Stimulated activated CD4-positive, alpha-beta T cell treated with anti-CD3 and anti-CD28 coated beads, Interleukin-12 subunit alpha, Interleukin-12 subunit beta, amount 100 ng/mL, for 24 hours (primary cell): ENCODE measurements at places on chromosomes 13 and 19.

DNA sequence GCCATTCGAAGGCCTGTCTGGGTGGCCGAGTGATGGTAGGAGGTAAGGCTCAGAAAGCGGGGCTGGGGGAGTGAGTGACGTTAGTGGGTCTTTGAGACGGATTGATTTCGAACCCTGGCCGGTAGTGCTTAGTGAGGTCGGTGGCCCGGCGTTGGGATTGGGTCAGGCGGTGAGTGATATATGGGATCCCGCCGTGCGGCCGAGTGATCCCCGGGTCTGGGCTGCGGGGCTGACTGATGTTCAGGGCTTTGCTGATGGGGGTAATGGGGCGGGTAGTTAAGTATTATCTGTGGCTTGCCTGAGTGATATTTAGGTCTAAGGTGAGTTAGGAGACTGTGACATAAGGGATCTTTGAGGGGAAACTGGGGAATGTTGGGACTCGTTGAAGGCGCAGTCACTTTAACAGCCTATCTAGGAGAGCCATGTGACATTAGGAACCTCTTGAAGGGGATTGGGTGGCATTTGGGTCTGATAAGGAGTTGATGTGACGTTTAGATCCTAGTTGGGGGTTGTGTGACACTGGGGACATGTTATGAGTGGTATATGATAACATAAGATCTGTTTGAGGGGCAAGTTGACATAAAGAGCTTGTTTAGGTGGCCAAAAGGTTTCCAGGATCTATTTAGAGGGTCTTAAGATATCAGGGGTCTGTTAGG lies 543 bp downstream of the PSMC4 start:
- no peak for DNase-seq

- no peak for DNase-seq
Observed at GRCh38 chr13:50691176-50691680, 152.3 kb downstream of the DLEU7 start.

- DNase-seq: no peak
Observed at GRCh38 chr19:19628501-19629134, 598 bp upstream of the LPAR2 start.

DNA sequence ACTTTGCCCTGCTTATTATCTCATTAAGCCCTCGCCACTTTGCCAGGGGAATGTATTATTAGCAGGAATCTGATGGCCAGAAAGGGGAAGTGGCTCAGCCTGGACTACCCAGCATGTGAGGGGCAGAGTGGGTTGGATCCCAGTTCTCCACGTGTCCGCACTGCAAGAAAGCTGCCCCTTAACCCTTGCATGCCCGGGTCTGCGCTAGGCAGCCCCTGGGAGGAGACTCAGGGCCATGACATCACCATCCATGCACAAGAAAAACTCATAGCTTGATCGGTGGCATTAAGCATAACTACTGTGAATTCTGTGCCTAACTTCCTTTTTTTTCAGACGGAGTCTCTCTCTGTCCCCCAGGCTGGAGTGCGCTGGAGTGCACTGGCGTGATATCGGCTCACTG lies 8.9 kb downstream of the CACNG8 start:
- DNase-seq: no peak

DNA sequence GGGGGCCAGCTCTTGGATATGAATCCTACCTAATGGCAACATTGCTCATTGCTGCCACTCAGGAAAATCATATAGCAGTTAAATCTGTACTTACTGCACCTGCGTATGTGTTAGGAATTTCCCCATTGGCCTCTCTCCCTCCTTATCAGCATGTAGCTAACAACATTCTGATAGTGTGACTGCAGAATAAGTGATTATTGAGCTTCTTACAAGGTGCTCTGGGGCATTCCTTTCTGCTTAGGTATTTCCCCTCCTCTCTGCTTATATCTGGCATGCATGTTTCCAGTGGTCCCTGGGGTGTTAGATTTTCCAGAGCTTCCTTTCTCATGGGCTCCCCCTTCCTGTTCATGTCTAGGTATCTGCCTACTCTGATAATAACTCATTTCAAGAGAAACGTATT lies 414.1 kb upstream of the SLITRK1 start:
- no peak for DNase-seq

DNA sequence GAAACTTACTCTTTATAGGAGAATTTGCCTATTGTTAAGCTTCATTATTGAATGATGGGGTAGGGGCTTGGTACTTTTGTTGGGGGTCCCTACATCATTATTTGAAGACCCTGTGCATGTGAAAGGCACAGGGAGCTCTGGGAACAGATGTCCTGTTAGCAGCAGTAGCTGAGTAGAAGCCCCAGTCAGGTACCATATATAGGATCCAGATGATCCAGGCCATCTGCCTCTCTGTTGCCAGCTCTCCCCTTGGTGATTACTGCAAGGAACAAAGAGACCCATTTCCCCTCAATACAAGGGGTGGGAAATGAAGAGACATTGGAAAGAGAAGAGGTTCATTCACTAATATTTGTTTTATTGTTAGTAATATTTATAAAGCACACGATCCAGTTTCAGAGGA lies 4.4 kb upstream of the MTMR6 start:
- no peak for DNase-seq

DNA sequence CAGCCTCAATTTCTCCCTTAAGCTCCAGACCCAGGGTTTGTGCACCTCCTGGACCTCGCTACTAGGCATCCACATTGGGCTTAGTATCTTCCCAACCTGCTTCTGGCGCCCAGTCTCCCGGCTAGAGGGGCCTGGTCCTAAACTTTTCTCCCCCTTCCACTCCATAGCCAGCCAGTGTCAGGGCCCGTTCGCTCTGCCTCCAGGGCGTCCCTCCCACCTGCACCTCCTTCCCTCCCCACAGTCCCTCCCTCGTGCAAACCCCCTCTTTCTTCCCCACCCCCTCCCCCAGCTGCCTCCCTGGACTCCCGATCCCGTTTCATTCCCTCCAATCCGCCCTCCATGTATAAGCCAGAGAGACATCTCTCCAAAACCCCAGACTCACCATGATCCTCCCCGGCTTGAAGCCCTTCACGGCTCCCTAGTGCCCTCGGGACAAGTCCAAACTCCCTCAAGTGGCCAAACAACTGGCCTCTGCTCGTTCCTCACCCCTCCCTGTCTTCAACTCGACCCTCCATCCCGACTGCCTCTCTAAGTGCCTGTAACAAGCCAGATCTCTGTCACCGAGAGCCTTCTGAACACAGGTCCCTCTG lies 997 bp upstream of the SAMD4B start:
- no peak for DNase-seq

DNA sequence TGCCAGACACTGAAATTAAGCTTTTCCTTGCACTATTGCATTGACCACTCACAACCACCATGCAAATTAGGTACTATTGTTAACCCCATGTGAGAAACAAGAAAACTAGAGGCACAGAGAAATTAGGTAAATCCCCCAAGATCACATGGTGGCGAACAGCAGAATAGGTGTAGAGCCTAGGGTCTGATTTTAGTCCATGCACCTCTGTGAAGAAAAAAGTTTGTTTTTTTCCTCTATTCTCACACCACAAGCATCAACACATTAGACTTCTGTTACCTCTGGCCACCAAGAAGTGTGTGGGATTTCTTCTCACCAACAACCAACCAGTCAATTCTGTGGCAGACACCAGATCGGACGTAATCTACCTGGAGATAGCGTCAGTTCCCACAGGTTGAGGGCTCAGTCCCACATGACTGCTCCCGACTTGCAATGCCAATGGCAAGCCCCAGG lies 391.9 kb downstream of the COG6 start:
- DNase-seq: no peak

GRCh38 chr19:55479451-55480230 lies 3.2 kb downstream of the ZNF628 start:
- DNase-seq: no peak

GRCh38 chr19:34645551-34645950 lies 31.4 kb downstream of the SCGB2B2 start:
- no peak for DNase-seq

GRCh38 chr13:112918746-112919145 lies 50.3 kb upstream of the MCF2L start:
- DNase-seq: no peak

DNA sequence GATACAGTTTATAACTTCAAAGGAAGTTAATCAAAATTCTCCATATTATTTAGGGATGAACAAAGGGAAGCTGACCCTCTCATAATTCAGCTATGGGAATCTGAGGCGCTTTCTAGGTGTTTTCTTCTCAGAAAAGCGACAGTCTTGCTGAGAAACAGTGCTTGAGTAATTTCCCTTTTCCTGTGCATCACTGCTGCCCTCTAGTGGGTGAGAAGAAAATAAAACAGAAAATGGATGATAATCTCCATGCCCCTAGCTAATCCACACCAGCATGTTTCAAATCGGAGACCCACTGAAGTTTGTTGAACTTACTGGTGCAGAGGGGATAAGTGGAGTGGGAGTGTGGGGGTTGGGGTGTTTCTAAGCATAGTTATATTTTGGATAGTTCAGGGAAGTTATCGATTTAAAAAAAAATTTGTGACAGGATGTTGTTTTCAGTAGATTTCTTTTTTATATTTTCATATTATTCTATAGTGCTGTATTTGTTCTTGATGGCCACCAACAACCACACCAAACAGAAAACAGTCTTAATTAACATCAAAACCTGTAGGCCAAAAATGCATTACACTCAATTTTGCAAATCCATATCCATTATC lies 21.4 kb downstream of the LCP1 start:
- DNase-seq: no peak

- DNase-seq: no peak
Observed at GRCh38 chr13:97749174-97749573, 204.3 kb upstream of the IPO5 start.

DNA sequence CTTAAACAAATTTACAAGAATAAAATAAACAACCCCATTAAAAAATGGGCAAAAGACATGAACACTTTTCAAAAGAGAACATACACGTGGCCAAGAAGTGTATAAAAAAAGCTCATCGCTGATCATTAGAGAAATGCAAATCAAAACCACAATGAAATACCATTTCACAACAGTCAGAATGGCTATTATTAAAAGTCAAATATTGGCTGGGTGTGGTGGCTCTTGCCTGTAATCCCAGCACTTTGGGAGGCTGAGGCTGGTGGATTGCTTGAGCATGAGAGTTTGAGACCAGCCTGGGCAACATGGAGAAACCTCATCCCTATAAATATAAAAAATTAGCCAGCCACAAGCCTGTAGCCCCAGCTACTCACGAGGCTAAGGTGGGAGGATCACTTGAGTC lies 89.9 kb downstream of the UBL3 start:
- no peak for DNase-seq

DNA sequence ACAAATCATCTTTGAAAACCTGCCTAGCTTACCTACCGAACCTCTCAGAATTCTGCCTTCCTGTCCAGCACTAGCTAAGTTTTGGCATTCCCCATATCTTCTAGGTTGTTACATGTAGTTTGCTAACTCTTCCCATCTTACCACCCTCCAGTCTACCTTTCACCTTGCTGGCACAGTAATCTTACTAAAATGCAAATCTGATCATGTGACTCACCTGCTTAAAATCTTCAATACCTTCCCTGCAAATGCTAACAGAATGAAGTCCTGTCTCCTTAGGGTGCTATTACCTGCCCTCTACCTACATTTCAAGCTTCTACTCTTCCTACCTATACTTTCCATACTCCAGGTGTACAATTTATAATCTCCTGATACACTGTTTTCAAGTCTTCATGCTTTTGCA lies 30.4 kb downstream of the INTS6 start:
- no peak for DNase-seq

DNA sequence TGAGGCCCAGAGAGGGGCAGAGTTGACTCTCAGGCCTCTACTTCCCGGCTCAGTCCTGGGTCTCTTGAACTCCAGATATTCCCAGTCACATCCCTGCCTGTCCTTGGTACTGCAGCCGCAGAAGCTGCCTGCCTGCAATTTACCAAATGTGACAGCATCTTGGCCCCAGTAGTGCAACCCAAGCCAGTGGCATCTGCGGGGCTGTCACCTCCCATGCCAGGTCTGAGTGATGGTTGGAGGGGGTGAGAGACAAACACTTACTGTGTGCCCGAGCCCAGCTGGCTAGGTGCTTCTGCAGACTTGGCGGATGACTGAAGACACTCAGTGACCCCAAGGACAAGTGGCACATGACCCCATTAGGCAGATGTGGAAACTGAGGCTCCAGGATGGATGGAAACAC lies 18.4 kb downstream of the ZNRF4 start:
- no peak for DNase-seq

- DNase-seq: no peak
Observed at GRCh38 chr13:81929988-81930387, 1589.1 kb upstream of the SPRY2 start.

DNA sequence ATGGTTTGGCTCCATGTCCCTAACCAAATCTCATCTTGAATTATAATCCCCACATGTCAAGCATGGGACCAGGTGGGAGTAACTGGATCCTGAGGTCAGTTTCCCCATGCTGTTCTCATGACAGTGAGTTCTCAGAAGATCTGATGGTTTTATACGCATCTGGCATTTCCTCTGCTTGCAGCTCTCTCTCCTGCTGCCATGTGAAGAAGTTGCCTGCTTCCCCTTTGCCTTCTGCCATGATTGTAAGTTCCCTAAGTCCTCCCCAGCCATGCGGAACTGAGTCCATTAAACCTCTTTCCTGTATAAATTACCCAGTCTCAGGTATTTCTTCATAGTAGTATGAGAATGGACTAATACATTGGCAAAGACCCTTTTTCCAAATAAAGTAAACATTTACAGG lies 96.8 kb downstream of the TSHZ3 start:
- no peak for DNase-seq

GRCh38 chr19:45469945-45470761 lies 2.4 kb downstream of the FOSB start:
- DNase-seq: no peak

GRCh38 chr13:69292789-69293425 lies 814.7 kb upstream of the ATXN8OS start:
- no peak for DNase-seq

GRCh38 chr13:20402881-20403280 lies 122.8 kb downstream of the CRYL1 start:
- no peak for DNase-seq

GRCh38 chr19:8659905-8660304 lies 29.5 kb downstream of the NFILZ start:
- DNase-seq: no peak

GRCh38 chr13:28493740-28494503 lies 1.0 kb downstream of the FLT1 start:
- no peak for DNase-seq

DNA sequence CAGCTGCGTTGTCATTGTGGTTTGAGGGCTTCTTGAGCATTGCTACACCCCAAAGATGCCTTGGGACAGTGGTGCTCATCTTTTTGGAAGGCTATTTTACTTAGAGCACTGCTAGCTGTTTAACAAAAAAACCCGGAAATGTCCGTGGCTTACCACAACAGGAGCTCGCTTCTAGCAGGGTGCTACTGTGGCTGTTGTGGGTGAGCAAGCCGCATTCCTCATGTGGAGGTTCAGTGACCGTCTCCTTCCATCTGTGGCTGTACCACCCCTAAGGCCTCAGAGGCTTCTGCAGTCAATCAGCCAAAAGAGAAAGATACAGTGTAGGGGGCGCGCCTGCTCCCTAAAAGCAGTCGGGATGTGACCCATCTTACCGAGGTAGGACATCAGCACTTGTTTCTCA lies 1004.2 kb downstream of the UQCRFS1 start:
- DNase-seq: no peak

DNA sequence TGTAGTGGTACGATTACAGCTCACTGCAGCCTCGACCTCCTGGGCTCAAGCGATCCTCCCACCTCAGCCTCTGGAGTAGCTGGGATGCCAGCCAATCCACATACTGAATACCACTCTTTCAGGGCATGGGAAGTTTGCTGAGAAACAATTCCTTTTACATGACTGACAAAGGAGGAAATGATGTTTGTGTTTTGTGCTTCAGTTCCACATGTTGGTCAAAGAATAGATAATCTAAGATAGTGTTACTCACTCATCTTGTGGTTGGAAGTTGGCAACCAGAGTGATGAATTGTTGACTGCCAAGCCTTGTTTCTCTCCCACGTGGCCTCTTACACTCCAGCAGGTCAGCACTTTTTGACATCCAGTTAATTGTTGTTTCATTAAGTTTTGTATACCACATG lies 7.6 kb downstream of the MBD3L2B start:
- DNase-seq: no peak
